ENCODE measurements at places on chromosomes 12 and 14.

DNA sequence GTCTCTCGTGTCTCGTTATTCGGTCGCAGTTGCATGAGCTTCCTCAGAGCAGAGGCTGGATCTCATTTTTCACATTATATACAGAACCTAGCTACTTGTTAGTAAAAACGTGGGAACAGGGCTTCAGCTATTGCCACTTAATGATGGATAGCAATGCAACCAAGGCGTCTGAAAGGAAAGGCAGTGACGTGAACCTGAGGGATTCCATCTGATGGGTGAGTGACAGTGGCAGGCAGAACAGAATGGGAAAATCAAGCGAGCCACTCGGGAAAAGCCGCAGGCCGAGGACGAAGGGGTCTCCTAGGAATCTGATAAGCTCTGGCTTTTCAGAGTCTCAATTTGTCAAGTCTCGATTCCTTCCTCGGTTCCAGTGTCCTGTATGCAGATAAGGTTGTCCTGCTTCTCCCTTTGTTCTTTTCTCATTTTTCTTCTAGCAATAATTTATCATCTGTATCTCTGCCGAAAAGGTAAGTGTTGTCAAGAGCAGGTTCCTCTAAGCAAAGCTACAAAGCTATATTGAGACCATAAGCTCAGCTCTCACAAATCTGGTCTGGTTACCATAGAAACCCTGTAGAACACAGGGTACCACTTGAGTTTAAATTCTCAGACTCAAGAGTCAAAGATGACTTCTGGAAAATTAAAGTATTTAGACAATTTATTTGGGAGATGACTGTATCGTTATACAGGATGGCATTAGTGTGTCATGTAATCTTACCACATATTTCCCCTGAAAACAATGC is 416.6 kb downstream of the GLT1D1 start:
- DNase-seq = no peak

GRCh38 chr14:100015251-100015655 is 50.0 kb upstream of the EVL start:
- no peak for DNase-seq

- no peak for DNase-seq
Measured at GRCh38 chr12:111386885-111387284, 18.0 kb upstream of the PHETA1 start.

DNA sequence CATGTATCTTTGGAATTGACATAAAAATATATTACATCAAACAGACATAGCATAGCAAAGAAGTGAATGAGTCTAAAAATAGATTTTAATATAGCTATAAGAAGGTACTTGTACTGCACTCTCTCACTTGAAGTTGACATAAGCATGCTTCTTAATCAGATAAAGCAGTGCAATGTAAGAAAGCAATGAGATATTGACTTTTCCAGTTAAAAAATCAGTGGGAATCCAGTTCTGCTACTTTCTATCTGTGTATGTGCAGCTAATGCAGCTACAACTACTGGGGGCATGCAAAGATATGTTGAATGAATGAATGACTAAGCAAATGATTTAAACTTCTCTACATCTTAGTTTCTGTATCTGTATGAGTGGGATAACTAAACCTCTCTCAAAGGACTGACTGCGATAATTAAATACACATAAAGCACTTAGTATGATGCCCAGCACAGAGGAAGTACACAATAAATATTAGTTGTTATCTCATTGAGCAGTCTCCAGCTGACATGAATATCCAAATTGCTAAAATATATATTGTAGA is 10.3 kb downstream of the WASHC3 start:
- no peak for DNase-seq

- DNase-seq = no peak
Measured at GRCh38 chr14:24879661-24880386, 170.1 kb downstream of the STXBP6 start.

DNA sequence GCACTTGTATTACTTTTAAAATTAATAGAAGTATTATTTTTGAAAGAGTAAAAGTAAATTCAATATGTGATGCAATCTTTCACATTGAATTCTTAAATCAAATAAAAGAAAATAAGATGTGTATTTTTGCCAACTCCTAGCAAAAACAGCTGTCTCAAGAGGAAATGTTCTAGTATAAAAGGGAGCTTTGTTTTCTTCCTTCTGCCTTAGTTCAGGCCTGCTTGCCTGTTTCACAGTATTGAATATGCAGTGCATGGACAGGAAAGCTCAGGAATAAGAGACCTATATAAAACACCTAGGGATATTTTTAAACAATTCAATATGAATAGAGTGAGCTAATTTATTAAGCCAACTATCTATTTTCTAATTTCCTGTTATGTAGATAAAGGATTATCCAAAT is 294.8 kb upstream of the G2E3 start:
- DNase-seq = no peak

- no peak for DNase-seq
Measured at GRCh38 chr12:92049403-92049802, 96.2 kb downstream of the BTG1 start.

DNA sequence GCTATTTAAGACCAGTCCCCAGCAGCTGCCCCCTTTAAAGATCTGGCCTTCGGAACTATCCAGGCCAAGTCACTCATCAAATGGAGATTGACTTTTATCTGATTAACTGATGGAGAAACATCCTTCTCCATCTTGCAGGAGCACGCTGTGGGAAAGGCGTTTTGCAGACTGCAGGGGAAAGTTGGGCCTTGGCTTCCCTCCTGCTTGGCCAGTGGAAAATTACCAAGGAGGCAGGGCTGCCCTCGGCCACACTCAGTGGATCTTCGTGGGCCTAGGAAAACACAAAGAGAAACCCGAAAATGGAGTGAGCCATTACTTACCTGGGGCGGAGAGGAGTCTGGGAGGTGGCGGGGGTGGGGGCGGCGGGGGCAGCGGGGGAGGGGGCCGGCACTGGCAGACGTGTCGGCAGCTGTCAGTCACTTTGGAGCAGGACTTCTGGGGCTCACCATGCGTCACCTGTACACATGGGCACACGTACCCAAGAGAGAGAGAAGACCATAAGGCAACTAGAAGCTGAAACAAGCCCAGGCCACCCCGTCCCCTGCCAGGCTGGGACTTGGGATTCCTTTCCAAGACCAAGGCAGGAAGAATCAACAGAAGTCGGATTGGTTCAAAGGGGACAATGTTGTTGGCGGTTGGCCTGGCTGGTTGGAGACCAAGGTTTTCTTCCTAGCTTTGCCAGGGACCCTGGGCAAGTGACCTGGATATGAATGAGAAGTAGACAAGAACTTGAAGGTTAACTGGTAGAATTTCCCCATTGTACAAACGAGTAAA is 9.2 kb downstream of the PRIMA1 start:
- no peak for DNase-seq

DNA sequence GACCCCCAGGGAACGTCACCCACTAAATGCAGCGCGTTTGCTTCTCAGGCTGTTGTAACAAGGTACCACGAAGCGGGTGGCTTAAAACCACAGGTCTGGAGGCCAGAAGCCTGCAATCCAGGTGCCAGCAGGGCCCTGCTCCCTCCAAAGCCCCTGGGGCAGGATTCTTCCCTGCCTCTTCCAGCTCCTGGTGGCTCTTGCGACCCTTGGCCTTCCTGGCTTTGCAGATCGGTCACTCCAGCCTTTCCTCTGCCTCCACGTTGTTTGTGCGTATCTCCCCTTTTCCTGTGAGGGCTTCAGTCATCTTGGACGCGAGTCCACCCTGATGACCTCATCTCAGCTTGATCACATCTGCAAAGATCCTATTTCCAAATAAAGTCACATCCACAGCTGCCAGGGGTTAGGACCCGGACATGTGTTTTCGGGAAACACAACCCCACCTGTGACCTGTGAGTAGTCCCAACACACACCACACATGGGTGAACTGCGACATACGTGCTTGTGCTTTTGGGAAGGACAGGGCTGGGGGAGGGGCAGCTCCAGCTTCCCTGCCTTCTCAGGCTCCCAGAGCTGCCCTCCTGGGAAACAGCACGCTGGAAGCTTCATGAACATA is 114.5 kb upstream of the NCOR2 start:
- DNase-seq = no peak

DNA sequence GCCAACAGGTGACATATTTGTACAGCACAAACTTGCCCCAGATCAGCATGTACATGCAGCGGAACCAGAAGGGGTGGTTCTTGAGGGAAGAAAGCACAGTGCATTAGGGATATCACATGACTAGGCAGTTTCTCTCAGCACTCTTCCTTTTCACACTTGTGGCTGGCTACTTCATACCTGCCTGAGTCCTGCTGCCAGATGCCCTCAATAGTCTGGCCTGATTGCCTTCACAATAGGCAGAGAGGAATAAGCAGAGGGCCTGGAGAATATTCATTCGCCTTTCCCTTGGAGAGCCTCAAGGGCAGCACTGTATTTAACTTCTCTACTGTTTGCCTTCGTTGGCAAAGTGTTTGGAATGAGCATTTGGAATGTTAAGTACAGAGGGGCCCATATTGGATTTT is 7.9 kb downstream of the EMG1 start:
- no peak for DNase-seq

DNA sequence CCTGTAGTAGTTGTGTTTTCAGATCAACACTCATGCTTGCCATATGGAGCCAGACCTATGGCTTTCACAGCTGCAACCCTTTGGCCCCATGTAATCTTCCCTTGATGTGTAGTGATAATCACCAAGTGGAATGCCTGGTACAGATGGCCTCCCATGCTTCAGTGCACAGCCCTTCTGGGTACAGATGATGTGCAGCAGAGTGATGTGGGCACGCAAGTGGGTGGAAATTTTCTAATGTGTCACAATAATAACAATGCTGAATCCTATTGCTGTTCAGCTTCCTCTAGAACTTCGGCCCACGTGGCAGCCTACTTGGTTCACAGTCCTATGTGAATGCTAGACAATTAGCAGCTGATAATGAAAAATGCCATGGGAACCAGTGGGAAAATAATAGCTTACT is 188.1 kb downstream of the SNAPC1 start:
- no peak for DNase-seq

- no peak for DNase-seq
Measured at GRCh38 chr14:71448431-71449315, 483.6 kb upstream of the RGS6 start.

- DNase-seq = no peak
Measured at GRCh38 chr14:52485350-52485960, 66.8 kb downstream of the TXNDC16 start.

DNA sequence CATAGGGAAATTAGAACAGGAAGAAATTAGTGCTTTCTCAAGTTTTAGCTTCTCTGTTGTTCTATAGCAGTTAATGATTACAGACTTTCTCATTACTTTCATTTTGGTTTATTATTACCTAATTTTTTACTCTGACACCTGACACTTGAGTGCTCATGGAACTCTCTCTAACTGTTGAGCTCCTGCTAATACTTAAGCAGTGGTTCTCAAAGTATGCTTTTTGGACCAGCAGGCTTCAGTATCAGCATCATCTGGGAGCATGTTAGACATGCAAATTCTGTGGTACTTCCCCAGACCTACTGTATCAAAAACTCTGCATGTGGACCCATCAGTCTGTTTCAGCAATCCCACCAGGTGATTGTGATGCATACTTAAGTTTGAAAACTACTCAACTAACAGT is 235.3 kb downstream of the CCDC91 start:
- no peak for DNase-seq

GRCh38 chr12:114194956-114195355 is 211.0 kb downstream of the TBX5 start:
- no peak for DNase-seq

DNA sequence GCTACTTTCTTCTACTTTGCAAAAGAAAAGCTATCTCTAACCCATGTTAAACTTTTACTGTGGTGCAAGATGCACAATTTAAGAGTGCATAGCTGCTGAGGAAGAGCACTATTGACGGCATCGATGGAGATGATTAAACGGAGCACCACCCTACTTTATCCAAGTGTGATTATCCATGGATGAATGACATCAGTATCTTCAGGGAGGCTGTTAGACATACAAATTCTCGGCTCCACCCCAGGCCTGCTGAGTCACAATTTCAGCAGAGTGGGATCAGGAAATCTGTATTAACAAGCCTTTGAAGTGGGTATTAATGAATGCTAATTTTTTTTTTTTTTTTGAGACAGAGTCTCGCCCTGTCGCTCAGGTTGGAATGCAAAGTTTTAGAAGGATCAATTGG is 16.2 kb downstream of the SLC2A14 start:
- no peak for DNase-seq

DNA sequence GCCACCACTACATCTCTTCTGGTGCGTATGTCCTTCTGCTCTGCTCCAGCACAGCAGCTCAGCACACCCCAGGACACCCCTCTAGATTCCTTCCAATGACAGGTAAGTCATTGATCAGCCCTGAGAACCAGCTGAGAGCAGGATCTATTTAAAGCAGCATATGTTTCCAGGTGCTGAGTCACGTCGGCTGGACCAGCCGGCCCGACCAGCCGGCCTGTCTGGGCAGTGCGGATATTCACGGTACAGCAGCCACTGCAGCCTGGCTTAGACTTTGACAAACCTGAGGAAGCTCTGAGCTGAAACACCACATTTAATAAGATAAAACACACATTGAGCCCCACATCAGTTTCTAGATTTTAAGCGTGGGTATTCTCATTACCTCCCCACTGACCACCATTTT is 31.8 kb upstream of the RPH3A start:
- no peak for DNase-seq

Data from right renal pelvis (tissue), 4 donors.